Pancreas (tissue), 10 donors: ENCODE measurements at places on chromosomes 7 and 10. TPM values are rescaled to one million over a fixed set of nuclear protein-coding genes. Genes with fewer than 3 reads are reported as not detected.

GRCh38 chr7:7522421-7522820 lies 13.3 kb downstream of the COL28A1 start:
- no peak for DNase-seq

Gene AOC1
- total RNA-seq = 0.12 TPM

- no peak for DNase-seq
Observed at GRCh38 chr10:119454316-119454715, 88.2 kb downstream of the RGS10 start.

- DNase-seq = no peak
Observed at GRCh38 chr7:9958486-9958885, 1015.2 kb upstream of the PHF14 start.

DNA sequence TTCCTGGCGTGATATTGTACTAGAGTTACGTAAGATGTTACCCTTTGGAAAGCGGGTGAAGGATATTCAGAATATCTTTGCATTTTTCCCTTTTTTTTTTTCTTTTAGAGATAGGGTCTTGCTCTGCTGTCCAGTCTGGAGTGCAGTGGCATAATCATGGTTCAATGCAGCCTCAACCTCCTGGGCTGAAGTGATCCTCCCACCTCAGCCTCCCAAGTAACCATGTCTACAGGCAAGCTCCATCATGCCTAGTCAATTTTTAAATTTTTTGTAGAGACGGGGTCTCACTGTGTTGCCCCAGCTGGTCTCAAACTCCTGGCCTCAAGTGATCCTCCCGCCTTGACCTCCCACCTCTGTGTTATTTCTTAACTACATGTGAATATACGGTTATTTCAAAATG lies 18.4 kb downstream of the VPS41 start:
- no peak for DNase-seq

- no peak for DNase-seq
Observed at GRCh38 chr10:103926722-103927319, 8.8 kb upstream of the STN1 start.

Gene INTS15
- 14.4 TPM for total RNA-seq

- no peak for DNase-seq
Observed at GRCh38 chr10:29719281-29719675, 84.5 kb upstream of the SVIL start.

- no peak for DNase-seq
Observed at GRCh38 chr7:140239653-140239935, 62.8 kb upstream of the KDM7A start.

DNA sequence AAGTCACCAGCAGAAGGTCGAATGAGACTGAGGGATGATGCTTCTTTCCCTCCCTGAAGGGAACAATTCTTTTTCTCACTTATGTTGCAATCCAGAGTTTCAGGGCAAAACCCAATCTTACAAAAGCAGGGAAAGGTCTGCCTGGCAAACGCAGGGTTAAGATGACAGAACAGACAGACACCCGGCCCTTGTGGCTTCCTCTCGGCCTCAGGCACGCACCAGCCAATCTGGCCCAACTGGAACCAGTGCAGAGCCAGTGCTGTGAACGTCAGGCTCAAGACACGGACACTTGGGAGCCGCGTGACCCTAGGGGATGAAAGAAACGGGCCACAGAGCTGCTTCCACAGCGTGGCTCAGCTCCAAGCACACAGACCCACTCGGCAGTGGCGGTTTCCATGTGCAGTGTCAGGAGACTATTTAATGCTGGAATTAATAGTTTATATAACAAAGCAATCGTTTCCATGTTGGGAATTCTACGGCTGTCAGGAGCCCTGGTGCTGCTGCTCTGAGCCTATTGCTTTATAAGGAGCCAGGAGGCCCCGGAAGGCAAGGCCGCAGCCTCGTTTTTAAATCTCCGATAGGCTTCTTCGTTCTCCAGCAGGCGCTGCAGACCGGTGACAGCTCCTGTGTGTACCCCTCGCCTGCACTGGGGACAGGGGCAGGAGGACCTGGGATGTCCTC lies 198.4 kb downstream of the DIP2C start:
- DNase-seq = no peak

Gene ATP5MK
- total RNA-seq = 127 TPM

Gene HYAL4
- not detected for total RNA-seq

- no peak for DNase-seq
Observed at GRCh38 chr10:112721080-112721698, 228.9 kb upstream of the TCF7L2 start.

DNA sequence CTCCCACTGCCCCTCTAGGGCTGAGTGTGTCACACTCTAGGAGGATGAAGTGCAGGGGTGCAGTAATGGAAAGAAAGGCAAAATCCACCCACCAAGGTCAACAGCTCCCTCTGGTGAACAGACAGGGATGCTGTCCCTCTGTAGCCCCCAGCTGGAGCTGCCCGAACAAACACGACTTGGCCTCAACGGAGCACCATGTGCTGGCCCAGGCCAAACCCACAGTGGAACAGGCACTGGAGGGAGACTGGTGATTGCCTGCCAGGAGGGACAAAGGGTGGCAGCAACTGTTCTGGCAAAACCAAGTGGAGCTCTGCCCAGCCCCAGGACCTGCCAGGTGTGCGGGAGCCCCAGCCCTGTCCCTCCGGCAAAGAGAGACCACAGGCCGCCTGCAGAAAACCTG lies 20.7 kb downstream of the PDIA4 start:
- DNase-seq = no peak

DNA sequence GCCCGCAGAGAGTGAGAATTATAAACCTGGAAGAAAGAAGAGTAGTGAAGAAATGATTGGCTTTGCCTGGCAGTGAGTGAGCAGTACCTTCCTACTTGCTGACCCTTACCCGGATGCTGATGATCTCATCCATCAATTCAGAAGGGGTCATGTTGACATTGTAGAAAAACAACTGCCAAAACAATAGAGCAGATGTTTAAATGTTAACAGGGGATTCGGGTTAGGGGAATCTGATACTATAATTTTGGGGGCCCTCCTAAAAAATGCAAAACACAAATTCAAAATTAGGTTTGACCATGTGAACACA lies 78.1 kb downstream of the MYOF start:
- DNase-seq = no peak

- DNase-seq = no peak
Observed at GRCh38 chr10:2097937-2098336, 360.6 kb upstream of the ADARB2 start.

Gene VAX1
- total RNA-seq = not detected

DNA sequence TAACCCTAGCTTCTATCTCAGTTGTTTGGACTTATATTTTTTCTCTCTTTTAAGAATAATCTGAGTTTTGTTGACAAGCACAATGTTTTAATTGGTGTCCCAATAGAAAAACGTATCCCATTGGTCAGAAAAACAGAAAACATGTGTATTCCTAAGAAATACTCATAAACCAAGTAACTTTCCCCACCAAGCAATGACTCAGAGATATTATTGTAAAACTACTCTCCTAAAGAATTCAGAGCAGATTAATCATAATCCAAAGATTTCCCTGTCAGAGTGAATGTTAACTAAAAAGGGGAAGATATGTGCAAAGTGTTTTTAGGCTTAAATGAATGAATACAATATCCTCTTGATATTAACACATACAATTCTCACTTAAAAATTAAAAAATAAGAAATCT lies 29.4 kb upstream of the MBL2 start:
- no peak for DNase-seq

Gene MRPL43
- total RNA-seq = 38.4 TPM

Gene EPO
- 1.7 TPM for total RNA-seq

Gene LRRC17
- total RNA-seq = 0.76 TPM
